A549 treated with Hydrocortisone at 1 μM for 4 hours (cell line): ENCODE measurements at places on chromosomes 13 and 19. TPM values are rescaled to one million over a fixed set of nuclear protein-coding genes. Genes with fewer than 3 reads are reported as not detected.

ZNF793 gene
- 0.02 to 0.09 TPM (median 0.03 TPM) in 4 of 5 replicates, not detected in the other for total RNA-seq

CEBPG gene
- 36.9 to 44.1 TPM (median 40.5 TPM) in 5 replicates for total RNA-seq

F7 gene
- 0.07 to 0.13 TPM (median 0.08 TPM) in 5 replicates for total RNA-seq

CFD gene
- total RNA-seq = 8.2 to 22.5 TPM (median 20.7 TPM) in 5 replicates

FBXW9 gene
- total RNA-seq = 8.9 to 13.0 TPM (median 12.3 TPM) in 5 replicates

MTMR6 gene
- total RNA-seq = 6.8 to 11.0 TPM (median 9.1 TPM) in 5 replicates

CPB2 gene
- total RNA-seq = not detected in 5 replicates

ZNF223 gene
- total RNA-seq = 2.3 to 5.1 TPM (median 2.9 TPM) in 5 replicates

SYDE1 gene
- total RNA-seq = 16.4 to 20.2 TPM (median 17.3 TPM) in 5 replicates

CPT1C gene
- total RNA-seq = 10.9 to 14.1 TPM (median 11.8 TPM) in 5 replicates

CDC16 gene
- 38.6 to 46.3 TPM (median 44.6 TPM) in 5 replicates for total RNA-seq

SELENOV gene
- not detected in 5 replicates for total RNA-seq

CYP2S1 gene
- 19.2 to 22.5 TPM (median 19.7 TPM) in 5 replicates for total RNA-seq

GPR12 gene
- not detected in 5 replicates for total RNA-seq

IGFL1 gene
- total RNA-seq = 1.0 to 2.8 TPM (median 2.2 TPM) in 5 replicates

FGF22 gene
- 0.37 to 0.75 TPM (median 0.55 TPM) in 5 replicates for total RNA-seq

ZNF525 gene
- 0.22 to 0.47 TPM (median 0.28 TPM) in 5 replicates for total RNA-seq

KLK4 gene
- total RNA-seq = 0.12 TPM in 1 of 5 replicates, not detected in the others

PGLYRP1 gene
- not detected in 5 replicates for total RNA-seq

SPACA4 gene
- total RNA-seq = not detected in 5 replicates

HPN gene
- total RNA-seq = 0.06 to 0.20 TPM (median 0.20 TPM) in 3 of 5 replicates, not detected in the others

ZFP14 gene
- 1.1 to 2.4 TPM (median 2.2 TPM) in 5 replicates for total RNA-seq

ZNF132 gene
- 0.08 to 0.17 TPM (median 0.13 TPM) in 5 replicates for total RNA-seq

ZNF284 gene
- total RNA-seq = 0.25 to 0.71 TPM (median 0.43 TPM) in 5 replicates

NOTCH3 gene
- 13.6 to 18.2 TPM (median 16.4 TPM) in 5 replicates for total RNA-seq

SMIM44 gene
- not detected in 5 replicates for total RNA-seq

DIRAS1 gene
- 3.3 to 4.5 TPM (median 3.7 TPM) in 5 replicates for total RNA-seq

TTC9B gene
- 0.16 to 0.79 TPM (median 0.45 TPM) in 5 replicates for total RNA-seq

SLC25A41 gene
- 0.08 to 0.13 TPM (median 0.12 TPM) in 3 of 5 replicates, not detected in the others for total RNA-seq

CALR3 gene
- 0.15 TPM in 1 of 5 replicates, not detected in the others for total RNA-seq

CAMSAP3 gene
- total RNA-seq = 4.1 to 6.2 TPM (median 5.4 TPM) in 5 replicates

NCAN gene
- 0.01 to 0.23 TPM (median 0.10 TPM) in 5 replicates for total RNA-seq

LYPD3 gene
- 0.27 to 0.63 TPM (median 0.30 TPM) in 5 replicates for total RNA-seq

AP1M2 gene
- 29.1 to 51.6 TPM (median 39.6 TPM) in 5 replicates for total RNA-seq

KLF1 gene
- 0.06 to 0.08 TPM in 2 of 5 replicates, not detected in the others for total RNA-seq

FREM2 gene
- total RNA-seq = not detected in 5 replicates
